COLO829 (cell line): ENCODE measurements at places on chromosomes 1 and 21.

GRCh38 chr1:43305461-43305860, 4.7 kb downstream of the TIE1 start:
- DNase-seq = no peak

- DNase-seq = no peak
Observed at GRCh38 chr21:22743085-22743484, 1744.9 kb downstream of the NCAM2 start.

GRCh38 chr1:2248127-2248826, 20.2 kb downstream of the SKI start:
- no peak for DNase-seq

GRCh38 chr1:243730487-243731150, 119.4 kb downstream of the AKT3 start:
- peak; percentile 35 for DNase-seq

- no peak for DNase-seq
Observed at GRCh38 chr1:207025146-207025880, 7.2 kb downstream of the C1orf116 start.

GRCh38 chr1:176066709-176067108, 140.4 kb downstream of the COP1 start:
- DNase-seq = no peak

DNA sequence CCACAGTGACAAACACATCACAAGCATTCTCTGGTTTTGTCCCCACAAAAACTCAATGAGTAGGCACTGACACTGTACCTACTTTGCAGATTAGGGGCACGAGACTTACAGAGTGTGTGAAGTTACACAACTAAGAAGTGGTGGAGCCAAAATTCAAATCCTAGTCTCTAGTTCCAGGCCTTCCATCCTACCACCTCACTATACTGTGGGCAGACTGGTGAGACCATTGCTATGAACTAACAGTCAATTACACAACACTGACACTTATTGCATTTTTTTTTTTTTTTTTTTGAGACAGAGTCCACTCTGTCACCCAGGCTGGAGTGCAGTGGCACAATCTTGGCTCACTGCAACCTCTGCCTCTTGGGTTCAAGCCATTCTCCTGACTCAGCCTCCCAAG, 71.4 kb downstream of the KCNN3 start:
- DNase-seq = no peak

GRCh38 chr1:74767490-74767889, 34.5 kb downstream of the TYW3 start:
- DNase-seq = no peak

GRCh38 chr1:93576346-93576745, 105.3 kb downstream of the BCAR3 start:
- no peak for DNase-seq

GRCh38 chr1:5796028-5796427, 196.2 kb downstream of the NPHP4 start:
- DNase-seq = no peak

- no peak for DNase-seq
Observed at GRCh38 chr1:44025816-44026215, 5.4 kb downstream of the SLC6A9 start.

DNA sequence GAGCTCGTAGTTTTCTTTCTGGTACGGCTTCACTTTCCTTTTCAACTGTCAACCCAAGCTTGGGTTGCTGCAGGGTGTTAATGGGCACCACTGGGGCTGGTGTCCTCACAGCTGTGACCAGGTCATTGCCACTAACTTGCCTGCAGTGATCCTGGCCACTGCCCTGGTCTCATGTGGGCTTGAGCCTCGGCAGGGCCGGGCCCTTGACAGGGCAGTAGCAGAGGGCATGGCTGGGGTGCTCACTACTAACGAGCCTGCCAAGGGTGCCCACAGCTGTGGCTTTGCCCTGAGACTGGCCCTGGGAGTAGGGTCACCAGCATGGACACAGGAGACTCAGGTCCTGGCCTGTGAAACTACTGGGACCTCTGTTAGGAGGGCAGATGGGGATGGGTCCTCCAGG, 31.5 kb upstream of the GNPAT start:
- no peak for DNase-seq

DNA sequence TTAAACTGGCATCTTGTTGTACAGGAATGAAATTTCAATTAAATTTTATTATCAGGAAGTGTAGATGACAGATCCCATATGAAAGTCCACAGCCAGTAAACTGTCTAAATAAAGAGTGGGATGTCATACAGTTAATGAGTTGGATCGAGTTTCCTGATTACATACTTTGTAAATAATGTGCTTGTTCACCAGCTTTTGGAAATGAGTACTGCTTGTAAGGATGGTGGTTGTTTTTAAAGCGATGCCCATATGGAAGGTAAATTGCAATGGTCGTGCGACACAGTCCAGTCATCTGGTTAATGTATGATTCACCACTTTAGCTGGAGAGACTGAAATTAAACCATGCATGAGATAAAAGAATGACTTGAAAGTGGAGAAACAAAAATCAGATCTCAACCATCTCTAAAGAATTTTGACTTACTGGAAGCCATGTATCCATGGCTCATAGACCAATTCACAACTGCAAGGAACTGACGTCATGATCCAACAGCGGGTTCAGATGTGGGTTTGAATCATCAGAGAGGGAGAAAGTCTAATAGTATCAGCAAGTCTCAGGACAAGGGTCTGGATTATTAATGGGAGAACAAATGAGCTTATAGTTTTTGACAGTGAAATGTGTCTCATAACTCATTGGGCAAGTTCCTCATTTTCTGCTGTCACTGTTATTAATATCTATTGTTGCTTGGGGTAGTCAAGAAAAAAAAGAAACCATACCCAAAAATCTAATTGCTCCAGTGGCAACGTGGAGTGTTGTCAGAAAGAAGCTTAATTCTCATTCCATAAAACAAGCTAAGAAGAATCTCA, 49.0 kb downstream of the MAP10 start:
- peak; percentile 18 for DNase-seq

DNA sequence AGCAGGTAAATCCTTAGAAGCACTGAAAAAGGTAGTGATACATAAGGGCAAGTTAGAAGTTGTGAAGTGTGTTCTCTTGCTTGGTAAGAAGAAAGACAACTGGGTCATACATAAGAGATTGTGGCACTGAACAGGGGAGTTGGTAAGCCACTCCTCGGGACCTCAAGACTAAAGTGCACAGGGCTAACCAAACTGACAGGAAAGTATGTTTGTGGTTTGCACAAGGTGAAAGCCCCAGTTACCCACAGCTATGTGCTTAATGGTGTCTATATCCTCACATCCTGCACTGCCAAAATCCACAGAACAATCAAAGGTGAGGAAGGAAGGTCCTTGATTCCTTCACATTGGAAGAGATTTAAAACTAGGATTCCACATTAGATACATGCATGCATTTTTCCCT, 276.5 kb downstream of the DNM3 start:
- no peak for DNase-seq

GRCh38 chr21:45049714-45050344, 24.6 kb upstream of the ADARB1 start:
- no peak for DNase-seq

GRCh38 chr1:184507604-184508280, 120.9 kb downstream of the C1orf21 start:
- no peak for DNase-seq

- DNase-seq = no peak
Observed at GRCh38 chr1:77424236-77424635, 142.4 kb downstream of the AK5 start.

- DNase-seq = no peak
Observed at GRCh38 chr1:91830242-91831131, 55.5 kb downstream of the TGFBR3 start.
